ENCODE measurements at places on chromosomes 1 and 21. TPM values are rescaled to one million over a fixed set of nuclear protein-coding genes. Genes with fewer than 3 reads are reported as not detected.

The GJA4 gene
- total RNA-seq = 2.2 TPM

The PTPRC gene
- total RNA-seq = 0.10 TPM

DNA sequence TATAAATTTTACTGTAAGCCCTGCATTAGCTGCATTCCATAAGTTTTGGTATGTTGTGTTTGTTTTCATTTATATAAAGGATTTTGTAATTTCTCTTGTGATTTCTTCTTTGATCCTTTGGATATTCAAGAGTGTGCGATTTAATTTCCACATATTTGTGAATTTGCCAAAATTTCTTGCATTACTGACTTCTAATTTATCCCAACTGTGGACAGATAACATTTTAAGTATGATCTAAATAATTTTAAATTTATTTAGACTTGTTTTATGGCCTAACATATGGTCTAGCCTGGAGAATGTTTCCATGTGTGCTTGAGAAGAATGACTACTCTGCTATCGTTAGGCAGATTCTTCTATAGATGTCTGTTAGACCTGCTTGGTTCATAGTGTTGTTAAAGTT lies 23.2 kb downstream of the RPE65 start:
- no peak for DNase-seq

GRCh38 chr1:193462629-193463320 lies 276.4 kb upstream of the B3GALT2 start:
- peak; percentile 45 for DNase-seq

DNA sequence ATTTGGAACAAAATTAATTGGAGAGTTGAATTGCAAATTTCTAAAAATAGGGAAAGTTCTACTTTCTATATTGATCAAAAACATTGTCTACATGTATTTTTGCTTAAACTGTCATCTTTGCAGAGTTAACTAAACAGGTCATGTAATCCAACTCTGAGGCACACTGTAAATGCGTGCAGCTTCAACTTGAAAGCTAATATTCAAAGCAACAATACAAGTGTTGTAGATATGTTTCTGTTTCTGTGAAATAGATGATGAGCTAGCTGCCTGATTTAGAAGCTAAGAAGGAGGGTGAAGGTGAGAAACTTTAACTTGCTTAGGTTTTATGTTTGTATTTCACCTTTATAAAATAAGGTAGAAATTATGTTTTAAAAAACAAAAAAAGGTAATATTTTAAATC lies 77.2 kb downstream of the IVNS1ABP start:
- no peak for DNase-seq

The TRAPPC10 gene
- 27.1 TPM for total RNA-seq

The VSIG8 gene
- not detected for total RNA-seq

- DNase-seq = no peak
Measured at GRCh38 chr1:172135978-172136610, 284.4 kb upstream of the C1orf105 start.

GRCh38 chr21:26168371-26168770 lies 2.2 kb downstream of the APP start:
- no peak for DNase-seq

The PPIAL4G gene
- total RNA-seq = not detected
